ENCODE measurements at places on chromosomes 7 and 10.

DNA sequence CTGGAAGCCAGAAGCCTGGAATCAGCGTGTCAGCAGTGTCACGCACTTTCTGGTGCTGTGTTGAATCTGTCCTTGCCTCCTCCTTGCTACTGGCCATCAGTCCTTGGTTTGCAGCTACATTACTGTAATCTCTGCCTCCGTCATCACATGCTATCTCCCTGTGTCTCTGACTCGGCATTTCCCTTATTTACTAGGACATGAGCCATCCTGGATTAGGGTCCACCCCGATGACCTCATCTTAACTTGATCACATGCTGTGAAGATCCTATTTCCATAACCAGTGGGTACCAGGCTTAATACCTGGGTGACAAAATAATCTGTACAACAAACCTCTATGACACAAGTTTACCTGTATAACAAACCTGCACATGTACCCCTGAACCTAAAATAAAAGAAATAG, 518.0 kb upstream of the KLF6 start:
- DNase-seq: no peak

DNA sequence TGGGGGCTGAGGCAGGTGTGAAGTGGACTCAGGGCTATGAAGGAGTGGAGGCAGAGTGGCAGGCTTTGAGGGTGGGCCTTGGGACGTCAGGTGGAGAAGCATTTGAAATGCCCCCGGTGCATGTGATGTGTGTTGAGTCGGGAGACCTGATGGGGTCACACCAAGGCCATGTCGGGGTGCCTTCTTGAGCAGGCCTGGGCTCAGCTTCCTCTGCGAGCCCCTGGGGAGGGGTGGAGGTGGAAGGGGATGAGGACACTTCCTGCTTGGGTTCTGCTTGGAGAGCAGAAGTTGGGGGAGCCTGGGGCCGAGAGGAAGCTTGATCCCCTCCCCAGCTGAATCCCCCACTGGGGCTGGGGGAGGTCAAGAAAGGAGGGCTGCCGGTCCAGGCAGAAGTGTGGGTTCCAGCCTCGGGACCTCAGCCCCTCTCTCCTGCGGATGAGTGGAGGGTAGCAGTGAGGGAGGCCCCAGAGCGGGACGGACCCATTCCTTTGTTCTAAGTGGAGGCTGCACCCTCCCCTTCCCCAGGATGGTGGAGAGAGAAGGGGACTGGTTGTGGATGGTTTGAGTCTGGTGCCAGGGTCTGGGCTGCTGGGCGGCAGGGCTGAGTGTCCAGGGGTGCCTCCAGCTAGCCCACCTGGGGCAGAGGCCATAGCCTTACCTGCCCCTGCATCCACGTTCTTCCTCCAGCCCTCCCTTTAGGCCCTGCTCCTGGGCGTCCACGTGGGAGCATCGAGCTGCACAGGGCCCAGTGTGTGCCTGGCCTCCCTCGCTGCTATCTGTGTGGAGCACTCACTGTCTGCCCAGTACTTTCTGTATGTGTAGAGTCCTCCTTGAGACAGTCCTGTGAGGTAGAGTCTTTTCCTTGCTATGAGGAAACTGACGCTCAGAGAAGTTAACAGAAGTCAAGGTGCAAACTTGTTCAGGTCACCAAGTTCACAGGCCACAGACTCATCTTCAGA, 36.7 kb downstream of the PRF1 start:
- DNase-seq: no peak

GRCh38 chr10:35210961-35211360, 84.3 kb downstream of the CREM start:
- no peak for DNase-seq

- DNase-seq: no peak
Observed at GRCh38 chr7:41037691-41038090, 665.2 kb downstream of the INHBA start.

DNA sequence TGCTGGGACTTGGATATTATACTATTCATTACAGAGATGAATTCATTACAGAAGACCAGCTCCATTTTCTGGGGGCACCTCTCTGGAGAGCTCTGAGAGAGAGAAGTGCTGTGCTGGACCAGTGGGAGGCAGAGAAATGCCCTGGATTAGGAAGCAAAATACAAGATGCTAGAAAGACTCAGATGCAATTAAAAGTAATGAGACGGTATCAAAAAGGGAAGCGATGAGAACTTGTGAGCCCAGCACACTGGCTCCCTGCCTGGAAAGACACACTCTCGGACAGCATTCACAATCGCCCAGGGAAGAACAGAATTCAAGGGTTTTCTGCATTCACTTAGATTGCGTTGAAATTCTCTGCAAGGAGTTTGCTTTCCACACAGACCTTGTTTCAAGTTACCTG, 3.5 kb upstream of the FRAT2 start:
- DNase-seq: no peak

DNA sequence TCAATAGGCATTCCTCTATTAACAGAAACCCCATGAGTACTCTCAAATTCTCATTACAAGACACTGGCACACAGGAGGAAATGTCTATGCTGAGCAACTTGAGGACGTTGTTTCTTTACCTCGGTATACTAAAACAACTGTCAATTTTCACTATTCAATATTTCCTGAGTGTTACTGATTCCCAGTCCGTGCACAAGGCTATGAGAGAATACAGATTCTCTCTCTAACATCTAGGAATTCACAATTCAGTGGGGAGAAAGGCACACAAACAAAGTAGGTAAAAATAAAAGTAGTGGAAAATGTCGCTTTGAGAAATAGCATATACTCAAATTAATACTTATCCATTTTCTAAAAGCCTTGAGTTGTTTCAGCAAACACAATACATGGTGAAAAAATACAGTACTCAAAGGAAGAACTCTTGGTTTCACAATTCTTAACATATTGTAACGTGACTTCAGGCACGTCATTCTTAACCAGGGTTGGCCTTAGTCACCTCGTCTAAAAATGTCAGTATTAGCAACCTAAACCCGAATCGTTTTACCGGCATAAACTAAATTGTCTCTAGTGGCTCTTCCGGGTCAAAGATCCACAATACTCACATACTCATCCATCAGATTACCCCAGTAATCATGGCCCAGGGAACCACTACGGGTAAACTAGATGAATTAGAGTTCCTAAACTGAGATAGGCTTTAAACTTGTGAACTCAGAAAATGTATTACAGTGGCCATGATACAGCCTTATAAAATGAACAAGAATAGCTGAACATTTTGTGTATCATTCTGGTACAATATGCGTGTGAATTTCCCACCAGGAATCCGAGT, 1.5 kb downstream of the IPMK start:
- DNase-seq: no peak

DNA sequence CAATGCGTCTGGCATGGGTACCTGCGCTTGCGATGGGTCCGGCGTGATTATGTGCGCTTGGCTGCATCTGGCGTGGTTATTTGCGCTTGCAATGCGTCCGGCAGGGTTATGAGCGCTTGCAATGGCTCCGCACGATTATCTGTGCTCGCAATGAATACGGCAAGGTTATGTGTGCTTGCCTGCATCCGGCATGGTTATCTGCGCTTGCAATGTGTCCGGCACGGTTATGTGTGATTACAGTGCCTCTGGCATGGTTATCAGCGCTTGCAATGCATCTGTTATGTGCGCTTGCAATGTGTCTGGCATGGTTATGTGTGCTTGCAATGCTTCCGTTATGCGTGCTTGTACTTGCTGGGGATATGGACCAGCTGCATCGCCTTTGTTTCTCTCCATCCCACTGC, 37.7 kb downstream of the RBAK start:
- no peak for DNase-seq

Data from stimulated activated CD8-positive, alpha-beta memory T cell treated with anti-CD3 and anti-CD28 coated beads, Interleukin-4, amount 100 ng/mL, for 48 hours (primary cell).